ENCODE measurements at places on chromosomes 11 and 22.
A peak's percentile ranks its signal among the peaks of the same experiment; 100 is the strongest.

GRCh38 chr11:128926437-128927107, 16.1 kb downstream of the TP53AIP1 start:
- no peak for DNase-seq

- DNase-seq: no peak
Measured at GRCh38 chr11:95461858-95462257, 230.9 kb upstream of the SESN3 start.

DNA sequence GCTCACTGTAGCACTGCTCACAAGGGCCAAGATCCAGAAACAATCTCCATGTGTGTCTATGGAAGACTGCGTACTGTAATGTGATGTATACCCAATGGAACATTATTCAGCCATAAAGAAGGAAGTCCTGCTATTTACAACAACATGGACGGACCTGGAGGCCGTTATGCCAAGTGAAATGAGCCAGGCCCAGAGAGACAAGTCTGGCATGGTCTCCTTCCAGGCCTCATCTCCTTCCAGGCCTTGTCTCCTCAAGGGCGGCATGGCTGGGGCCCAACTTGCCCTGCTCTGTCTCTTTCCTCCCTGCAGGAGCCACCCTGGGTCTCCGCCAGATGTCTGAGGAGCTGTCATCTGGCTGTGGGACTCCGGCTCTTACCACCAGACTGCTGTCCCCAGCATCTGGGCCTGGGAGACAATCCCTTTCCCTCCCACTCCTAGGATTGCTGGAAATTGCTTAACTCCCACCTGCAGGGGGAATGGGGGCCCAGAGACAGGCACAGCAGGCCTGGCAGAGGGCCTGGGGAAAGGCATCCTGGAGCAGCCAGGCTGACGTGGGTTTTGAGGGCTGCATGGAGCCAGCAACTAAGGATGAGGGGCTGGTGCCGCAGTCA, 1326.6 kb downstream of the TBC1D22A start:
- DNase-seq: no peak

DNA sequence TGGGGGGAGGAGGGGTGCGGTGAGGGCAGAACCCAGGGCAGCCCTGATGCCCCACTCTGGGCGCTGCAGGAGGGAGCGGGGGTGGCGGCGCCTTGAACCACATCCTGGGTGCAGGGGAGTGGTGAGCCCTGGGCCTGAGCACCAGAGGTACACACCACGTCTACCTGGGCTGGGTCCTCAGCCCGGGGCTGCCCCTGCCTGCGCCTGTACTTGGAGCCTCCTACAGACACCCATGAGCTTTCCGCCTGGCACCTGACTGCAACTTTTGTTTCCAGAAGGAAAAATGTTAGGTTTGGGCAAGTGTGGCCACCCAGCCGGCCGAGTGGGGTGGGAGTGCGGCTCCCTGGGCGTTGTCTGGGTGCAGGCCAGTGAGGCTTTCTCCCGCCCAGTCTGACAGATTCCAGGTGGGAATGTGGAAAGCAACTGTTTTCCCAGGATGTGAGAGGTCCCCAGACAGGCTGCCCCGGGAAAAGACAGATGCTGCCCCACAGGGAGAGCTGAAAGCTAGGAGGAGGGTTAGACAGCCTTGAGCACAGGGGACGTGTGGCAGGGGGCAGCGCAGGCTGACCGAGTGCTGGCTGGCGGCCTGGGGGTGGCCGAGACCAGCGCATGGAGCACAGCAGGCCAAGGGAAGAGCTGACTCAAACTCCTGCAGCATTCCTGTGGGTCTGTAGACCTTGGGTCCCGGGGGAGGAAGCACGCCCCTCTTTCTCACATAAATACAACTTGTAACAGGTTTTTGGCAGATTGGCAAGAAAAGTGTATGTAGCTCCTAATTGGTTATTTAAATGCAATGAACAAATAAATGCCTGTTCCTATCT, 44.1 kb downstream of the GNB1L start:
- DNase-seq: no peak

GRCh38 chr11:116773203-116774097, 663 bp upstream of the BUD13 start:
- no peak for DNase-seq

- DNase-seq: no peak
Measured at GRCh38 chr22:19374410-19374809, 57.1 kb downstream of the HIRA start.

- DNase-seq: peak; percentile 50
Measured at GRCh38 chr11:69292221-69292648, 1.7 kb upstream of the MYEOV start.

- no peak for DNase-seq
Measured at GRCh38 chr22:33232071-33232470, 173.9 kb upstream of the SYN3 start.

DNA sequence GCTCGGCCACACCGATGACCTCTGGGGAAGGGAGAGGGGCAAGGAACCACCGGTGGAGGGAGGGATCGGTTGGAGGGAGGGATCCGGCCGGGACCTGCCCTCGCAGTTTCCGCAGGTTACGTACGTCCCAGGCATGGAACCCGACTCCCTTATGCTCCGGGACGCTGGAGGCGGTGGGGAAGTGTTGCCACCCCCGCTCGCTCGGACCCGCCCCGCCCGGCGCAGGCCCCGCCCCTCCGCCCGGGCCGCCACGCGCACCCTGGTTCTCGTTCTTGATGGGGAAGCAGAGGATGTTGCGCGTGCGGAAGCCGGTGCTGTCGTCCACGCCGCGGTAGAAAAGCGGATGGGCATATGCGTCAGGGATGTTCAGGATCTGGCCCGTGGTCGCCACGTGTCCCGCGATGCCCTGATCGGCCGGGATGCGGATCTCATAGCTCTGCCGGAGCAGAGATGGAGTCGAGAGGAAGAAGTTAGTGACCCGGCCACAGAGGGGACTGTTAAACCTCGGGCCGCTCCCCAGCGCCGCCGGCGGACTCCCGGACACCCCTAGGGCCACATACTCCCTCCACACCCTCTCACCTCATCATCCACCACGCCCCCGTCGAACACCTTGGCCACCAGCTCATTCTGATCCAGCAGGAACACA, 89.8 kb downstream of the PDE2A start:
- DNase-seq: peak; percentile 57

DNA sequence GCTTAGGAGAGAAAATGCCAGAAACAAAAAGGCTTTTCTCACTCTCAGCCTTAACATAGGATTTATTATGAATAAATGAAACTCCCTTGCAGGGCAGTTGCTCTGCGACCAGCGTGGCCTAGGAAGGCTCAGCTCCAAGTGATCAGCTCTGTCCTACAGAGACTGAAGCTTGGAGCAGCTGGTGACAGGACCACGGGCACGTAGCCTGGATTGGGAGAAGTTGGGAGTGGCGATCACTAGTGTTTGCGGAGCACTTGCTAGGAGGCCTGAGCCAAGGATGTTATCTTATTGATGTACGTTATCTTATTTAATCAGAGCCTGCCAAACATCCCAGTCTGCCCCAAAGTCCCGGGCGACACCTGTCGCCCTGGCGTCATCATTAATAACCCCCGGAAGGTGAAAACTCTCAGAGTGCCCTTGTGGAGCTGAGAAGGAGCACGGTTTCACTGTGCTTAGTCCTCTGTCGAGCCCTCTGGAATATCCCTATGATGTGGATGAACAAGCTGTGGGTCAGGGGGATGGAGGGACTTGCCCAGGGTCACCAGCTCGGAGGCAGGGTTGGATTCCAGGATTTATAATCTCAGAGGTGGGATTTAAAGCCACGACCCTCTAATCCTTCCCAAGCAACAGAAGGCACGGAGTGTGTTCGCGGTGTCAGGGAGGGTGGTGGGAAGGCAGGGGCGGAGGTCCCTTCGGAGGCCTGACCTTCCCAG, 40.8 kb upstream of the SMIM38 start:
- no peak for DNase-seq

GRCh38 chr11:26841818-26842473, 120.1 kb upstream of the SLC5A12 start:
- DNase-seq: no peak

DNA sequence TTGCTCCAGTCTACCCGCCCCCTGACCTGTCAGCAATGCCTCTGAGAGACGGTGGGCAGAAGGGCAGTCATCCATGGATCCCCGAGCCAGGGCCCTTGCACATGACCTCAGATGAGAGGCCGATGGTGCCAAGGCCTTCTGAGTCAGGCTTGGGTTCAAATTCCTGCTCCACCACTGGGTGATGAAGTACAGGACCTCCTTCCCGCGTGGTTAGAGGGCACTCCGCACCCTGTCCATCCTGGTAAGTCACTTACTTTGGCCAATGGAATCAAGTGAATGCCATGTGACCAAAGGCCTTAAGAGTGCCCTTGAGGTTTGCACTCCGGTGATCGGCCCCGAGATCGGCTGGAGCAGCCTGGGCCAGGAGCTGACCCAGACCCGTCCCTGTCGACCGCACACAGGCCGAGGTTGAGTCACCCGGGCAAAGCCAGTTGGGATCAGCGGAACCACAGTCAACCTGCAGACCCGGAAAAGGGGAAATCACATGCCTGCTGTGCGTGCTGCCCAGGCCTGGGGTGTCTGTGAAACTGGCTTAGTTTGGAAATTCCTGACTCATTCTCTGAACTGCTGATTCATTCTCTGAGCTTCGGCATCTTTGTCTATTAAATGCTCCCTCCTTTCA, 48.9 kb downstream of the RTL6 start:
- no peak for DNase-seq

DNA sequence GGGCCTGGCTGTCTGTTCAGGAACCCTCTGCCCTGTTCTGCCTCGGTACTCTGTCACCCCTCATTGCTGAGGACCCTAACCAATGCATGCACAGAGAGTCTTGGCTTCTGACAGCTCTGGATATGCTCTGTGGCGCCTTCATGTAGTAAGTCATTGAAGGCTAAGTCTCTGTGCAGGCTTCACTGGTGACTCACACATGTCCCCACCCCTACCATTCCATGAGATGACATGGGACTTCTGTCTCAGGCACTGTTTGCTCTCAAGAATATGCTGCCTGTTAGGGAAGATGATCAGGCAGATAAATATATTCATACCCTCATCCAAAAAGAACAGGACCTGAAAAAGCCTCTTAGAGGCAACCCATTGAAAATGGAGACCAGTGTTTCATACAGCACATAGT, 43.6 kb upstream of the HORMAD2 start:
- DNase-seq: no peak

GRCh38 chr11:119594639-119595249, 134.3 kb downstream of the NECTIN1 start:
- DNase-seq: no peak

GRCh38 chr11:130050257-130050656, 19.4 kb upstream of the APLP2 start:
- DNase-seq: no peak

DNA sequence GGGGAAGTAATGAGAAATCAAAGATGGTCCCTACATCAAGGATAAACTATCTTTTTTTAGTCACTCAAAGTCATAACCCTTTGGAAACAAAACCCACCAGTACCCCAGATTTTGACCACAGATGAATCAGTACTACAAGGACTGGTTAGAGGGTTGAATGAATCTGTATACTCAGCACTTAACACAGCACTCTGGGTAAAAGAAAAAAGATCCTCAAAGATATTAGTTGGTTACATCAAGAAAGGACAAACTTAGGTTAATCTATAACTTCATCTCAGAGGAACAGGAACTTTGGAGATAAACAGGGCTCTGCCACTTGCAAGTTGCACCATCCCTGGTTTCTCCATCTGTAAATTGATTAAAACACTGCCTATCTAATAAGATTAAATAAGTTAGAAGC, 18.8 kb downstream of the SC5D start:
- DNase-seq: no peak

GRCh38 chr22:39214383-39215069, 30.3 kb downstream of the PDGFB start:
- DNase-seq: no peak

DNA sequence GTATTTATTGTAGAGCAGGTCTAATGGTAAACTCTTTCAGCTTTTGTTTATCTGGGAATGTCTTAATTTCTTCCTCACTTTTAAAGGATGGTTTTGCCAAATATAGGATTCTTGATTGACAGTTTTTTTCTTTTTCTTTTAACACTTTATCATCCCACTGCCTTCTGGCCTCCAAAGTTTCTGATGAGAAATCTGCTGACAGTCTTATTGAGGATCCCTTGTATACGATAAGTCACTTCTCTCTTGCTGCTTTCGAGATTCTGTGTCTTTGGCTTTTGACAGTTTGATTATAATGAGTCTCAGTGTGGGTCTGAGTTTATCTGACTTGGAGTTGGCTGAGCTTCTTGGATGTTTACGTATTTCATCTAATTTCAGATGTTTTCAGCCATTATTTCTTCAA, 6.7 kb upstream of the TSKU start:
- no peak for DNase-seq

DNA sequence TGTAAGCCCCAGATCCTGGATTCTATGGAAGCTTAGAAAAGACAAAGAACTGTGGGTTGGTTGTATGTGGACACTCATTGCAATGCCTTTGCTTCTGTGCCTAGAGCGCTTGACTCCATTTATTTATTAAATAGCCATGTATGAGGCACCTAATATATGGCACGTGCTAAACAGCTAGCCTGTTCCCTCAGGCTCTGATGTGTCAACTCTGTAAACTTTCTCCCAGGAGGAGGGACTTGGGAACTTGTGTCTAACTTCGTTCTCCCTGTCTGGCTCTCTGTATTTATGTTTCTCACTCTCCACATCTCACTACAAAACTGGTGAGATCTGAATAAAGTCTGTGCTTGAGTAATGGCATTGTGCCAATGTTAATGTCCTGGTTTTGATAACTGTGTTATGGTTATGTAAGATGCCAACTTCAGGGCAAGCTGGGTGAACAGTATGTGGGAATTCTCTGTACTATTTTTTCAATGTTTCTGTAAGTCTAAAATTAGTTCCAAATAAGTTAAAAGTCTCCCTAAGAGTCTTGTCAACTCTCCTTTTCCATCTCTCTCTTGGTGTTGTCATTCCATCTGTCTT, 34.1 kb upstream of the ZBTB16 start:
- no peak for DNase-seq

DNA sequence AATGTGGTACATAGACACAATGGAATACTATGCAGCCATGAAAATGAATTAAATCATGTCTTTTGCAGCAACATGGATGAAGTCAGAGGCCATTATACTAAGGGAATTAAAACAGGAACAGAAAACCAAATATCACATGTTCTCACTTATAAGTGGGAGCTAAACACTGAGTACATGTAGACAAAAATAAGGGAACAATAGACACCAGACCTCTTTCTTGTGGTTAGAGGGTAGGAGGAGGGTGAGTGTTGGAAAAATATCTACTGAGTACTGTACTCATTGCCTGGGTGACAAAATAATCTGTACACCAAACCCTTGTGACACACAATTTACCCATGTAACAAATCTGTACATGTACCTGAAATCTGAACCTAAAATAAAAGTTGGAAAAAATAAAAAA, 59.1 kb upstream of the ANO5 start:
- DNase-seq: no peak

DNA sequence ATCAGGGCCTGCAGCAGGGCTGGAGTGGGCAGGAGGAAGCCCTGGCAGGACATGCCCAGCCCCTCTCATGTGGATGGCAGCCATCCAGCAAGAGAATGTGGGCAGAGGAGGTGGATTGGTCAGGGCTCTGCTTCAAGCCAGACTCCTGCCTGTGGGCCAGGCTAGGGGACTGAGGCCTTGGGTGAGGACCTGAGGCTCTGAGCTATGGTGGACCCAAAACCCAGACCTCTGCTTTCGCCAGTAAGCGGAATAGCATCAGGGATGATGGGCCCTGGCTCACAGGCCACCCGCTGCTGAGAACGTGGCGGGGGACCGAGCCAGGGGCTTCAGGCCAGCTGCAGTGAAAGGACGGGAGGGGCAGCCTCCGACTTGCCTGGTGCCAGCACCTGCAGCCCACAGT, 57.4 kb downstream of the LINC01488 start:
- DNase-seq: no peak

GRCh38 chr22:34045311-34045710, 125.0 kb upstream of the LARGE1 start:
- DNase-seq: no peak

Measured in stimulated activated CD4-positive, alpha-beta T cell treated with anti-CD3 and anti-CD28 coated beads, Interleukin-1b, Interleukin-23, amount 100 ng/mL, for 4 hours (primary cell).